ENCODE measurements at places on chromosomes 6 and 20. TPM values are rescaled to one million over a fixed set of nuclear protein-coding genes. Genes with fewer than 3 reads are reported as not detected.

Gene CNR1
- not detected for total RNA-seq

Gene RBL1
- 5.8 TPM for total RNA-seq

Gene LY6G6F
- total RNA-seq, result not detected

Gene PACSIN1
- total RNA-seq, result not detected

Gene FOXQ1
- 0.14 TPM for total RNA-seq

Gene ACTL10
- total RNA-seq, result 1.9 TPM

Gene TNFAIP3
- 8.7 TPM for total RNA-seq

Gene SLC35F1
- under 0.01 TPM for total RNA-seq

Gene BEND6
- total RNA-seq, result 12.8 TPM

Gene TREML4
- 0.14 TPM for total RNA-seq

Gene POM121L2
- not detected for total RNA-seq

Gene ECT2L
- not detected for total RNA-seq

Gene MCHR2
- not detected for total RNA-seq

Gene MAK
- not detected for total RNA-seq

Gene PLCB4
- 2.0 TPM for total RNA-seq

Gene METTL24
- total RNA-seq, result 0.43 TPM

Gene NKX2-4
- total RNA-seq, result not detected

Gene ELOVL5
- 98.6 TPM for total RNA-seq

Gene HSPA1A
- 87.8 TPM for total RNA-seq

Gene CNBD2
- 1.6 TPM for total RNA-seq

Gene IMPG1
- total RNA-seq, result not detected
